NCI-H1105 treated with DMSO at 0.1 percent for 48 hours (cell line): ENCODE measurements at places on chromosomes 4 and X.

GRCh38 chr4:43282534-43282933 is 390.0 kb downstream of the GRXCR1 start:
- DNase-seq, result no peak

- no peak for DNase-seq
These were observed 597.9 kb downstream of the GBA3 start for GRCh38 chr4:23290656-23291055.

- no peak for DNase-seq
These were observed 35.9 kb upstream of the GUCY1B1 start for GRCh38 chr4:155722816-155723499.

- DNase-seq, result no peak
These were observed 15.6 kb downstream of the RPS3A start for GRCh38 chr4:151114986-151115385.

DNA sequence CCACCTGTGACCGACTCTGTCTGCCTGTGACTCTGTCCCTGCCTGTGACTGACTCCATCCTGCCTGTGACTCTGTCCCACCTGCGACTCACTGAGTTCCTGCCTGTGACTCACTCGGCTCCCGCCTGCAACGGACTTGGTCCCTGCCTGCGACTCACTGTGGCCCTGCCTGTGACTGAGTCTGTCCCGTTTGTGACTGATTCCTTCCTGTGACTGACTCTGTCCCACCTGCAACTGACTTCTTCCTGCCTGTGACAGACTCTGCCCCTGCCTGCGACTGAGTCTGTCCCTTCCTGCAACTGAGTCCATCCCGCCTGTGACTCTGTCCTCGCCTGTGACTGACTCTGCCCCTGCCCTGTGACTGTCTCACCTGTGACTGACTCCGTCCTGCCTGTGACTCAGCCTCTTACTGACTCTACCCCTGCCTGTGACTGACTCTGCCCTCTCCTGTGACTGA is 9.6 kb upstream of the UVSSA start:
- no peak for DNase-seq

DNA sequence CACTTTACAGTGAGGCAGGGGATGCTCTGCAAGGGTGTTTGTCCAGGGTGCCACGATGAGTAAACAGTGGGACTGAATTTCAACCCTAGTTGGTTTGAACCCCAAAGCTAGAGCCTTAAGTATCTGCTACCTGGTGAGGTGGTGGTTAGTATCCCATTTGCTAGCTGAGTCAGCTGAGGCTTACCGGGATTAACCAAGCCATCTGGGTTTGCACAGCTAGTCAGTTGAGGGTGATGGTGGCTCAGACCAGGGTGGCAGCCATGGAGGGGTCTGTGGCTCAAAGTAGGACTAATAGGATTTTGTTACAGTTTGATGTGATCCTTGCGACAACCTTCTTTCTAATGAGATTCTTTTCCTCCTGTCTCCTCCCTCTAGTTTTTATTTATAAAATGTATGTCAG is 1.9 kb downstream of the EVC start:
- no peak for DNase-seq

DNA sequence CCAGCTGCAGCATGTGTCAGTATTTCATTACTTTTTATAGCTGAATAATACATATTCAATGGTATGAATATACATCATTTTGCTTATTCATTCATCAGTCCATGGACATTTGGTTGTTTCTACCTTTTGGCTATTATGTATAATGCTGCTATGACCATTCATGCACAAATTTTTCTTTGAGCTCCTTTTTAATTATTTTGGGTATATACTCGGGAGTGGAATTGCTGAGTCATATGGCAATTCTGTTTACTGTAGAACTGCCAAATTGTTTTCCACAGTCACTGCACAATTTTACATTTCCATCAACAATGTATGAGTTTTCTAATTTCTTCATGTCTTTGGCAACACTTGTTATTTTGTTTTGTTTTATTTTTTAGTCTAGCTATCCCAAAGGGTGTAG is 405.9 kb upstream of the PITX2 start:
- no peak for DNase-seq

DNA sequence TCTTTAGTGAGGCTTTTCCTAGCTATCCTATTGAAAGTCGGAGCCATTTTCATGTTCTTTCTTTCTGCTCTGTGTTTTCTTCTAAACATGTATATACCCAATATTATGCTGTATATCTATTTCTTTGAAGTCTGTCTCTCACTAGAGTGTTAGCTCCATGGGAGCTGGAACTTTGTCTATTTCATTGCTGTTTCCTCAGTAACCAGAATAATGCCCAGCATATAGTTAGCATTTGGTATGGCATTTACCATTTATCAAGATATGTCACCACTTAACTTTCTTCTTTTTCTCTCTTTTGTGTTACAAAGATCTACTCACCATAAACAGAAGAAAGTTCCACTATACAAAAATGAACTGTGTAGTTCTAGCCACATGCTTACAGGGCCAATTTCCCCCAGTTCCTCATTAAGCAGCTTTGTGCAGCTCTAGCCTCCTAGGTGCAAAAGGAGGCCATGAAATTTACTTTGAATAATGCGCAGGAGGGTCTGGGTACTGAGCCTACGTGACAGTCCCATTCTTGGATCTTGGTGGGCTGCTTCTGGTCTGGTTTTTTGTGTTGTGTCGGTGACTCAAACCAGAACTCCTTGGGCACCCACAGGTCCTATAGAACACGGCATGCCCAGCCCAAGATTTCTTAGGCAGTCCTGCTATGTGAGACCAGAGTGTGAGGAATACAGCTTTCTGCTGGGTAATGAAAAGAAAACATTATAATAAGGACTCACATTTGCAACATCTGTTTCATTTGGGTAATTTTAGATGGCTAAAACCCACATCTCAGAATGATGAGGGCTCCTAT is 302.3 kb upstream of the IGFBP7 start:
- no peak for DNase-seq

- DNase-seq, result no peak
These were observed 914.9 kb upstream of the PCDH7 start for GRCh38 chr4:29805245-29805644.

DNA sequence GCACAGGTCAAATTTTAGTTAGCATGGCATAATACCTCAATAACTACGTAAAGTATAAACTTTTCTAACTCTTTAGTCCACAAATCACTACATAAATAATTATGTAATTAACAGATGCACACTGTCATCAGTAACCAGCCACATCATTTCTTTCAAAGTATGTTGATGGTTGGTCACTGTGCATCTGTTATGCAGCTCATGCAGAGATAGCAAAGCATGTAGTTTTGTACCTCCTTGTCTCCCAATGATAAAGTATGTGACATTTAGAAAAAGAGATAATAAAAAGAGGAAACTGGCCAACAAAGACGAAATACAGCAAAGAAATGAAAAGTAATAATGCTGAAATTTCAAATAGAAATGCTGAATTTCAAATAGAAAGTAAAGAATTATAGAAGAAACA is 2.9 kb downstream of the LAMTOR3 start:
- no peak for DNase-seq

DNA sequence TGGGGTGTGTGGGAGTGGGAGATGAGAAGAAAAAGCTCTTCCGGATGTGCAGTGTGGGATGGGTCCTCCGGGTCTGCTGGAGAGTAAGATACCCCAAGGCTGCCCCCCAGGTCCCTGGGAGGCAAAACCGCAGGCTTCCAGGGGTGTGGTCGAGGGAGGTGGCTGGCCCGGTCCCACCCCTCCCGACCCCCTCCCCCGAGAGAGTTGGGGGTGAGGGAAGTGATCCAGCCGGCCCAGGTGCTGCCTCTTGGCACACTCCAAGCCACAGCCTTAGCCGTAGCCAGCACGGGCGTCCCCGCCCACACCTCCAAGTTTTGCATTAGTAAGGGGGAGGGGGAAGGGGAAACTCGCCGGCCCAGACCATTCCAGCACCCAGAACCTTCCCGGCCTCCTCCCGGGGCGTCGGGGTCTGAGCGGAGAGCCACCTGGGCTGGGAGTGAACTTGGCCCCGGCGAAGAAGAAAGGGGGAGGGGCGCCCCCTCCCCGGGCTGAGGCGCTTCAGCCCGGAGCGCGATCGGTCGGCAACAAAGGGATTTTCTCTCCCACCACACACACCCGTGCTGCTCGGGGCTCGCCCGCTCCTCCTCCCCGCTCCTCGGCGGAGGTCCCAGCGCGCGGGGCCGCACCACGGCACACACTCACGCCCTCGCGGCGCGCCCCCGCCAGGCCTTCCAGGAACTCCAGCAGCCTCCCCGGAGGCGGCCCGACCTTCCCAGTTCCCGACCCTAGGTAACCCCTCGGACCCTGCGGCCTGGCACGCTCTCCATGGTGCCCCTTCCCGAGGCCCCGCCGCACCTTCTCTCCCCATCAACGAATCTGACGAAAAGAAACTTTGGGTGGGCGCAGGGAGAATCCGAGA is 14.4 kb downstream of the BCOR start:
- DNase-seq, result no peak

- DNase-seq, result no peak
These were observed 91.2 kb upstream of the SORBS2 start for GRCh38 chr4:185903205-185903604.

- DNase-seq, result peak; percentile 8
These were observed 163.6 kb downstream of the ZNF674 start for GRCh38 chrX:46381630-46382029.

DNA sequence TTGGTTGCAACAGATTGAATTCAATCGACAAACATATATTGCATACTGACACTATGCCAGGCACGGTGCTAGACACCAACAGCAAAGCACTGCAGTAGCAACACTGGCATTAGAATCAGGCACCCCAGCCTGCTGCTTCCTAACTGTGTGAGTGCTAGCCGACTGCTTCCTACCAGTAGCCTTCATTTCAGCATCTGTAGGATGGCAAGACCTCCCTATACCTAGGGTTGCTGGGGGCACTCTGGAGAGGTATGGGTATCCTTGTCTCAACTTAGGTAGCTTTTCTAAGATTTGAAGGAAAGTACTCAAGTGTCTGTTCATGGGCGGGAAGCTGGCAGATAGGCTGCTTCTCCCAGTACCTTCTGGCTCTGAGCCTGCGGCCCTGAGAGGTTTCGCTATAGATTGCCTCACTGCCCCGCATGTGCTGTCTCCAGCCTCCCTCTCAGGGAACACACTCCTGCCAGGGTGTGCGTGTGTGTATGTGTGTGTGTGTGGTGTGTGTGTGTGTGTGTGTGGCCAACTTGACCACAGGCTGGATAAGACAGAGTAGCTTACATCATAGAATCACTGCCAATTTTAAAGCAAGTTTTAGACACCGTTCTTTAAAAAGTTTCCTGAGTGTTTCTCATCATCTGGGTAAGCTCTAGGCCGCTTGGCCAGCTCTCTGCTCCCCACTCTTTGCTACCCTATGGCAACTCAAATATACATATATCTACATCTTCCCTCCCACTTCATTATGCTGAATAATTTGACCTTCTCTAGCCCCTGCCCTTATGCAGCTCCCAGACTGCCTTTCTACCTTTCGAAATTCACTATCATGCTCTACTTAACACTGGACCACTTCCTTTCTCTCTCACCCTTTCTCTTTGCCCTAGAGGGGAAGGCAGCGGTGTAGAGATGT is 97.0 kb upstream of the PJA1 start:
- DNase-seq, result no peak

- no peak for DNase-seq
These were observed 15.6 kb upstream of the TMEM131L start for GRCh38 chr4:153450544-153450917.

DNA sequence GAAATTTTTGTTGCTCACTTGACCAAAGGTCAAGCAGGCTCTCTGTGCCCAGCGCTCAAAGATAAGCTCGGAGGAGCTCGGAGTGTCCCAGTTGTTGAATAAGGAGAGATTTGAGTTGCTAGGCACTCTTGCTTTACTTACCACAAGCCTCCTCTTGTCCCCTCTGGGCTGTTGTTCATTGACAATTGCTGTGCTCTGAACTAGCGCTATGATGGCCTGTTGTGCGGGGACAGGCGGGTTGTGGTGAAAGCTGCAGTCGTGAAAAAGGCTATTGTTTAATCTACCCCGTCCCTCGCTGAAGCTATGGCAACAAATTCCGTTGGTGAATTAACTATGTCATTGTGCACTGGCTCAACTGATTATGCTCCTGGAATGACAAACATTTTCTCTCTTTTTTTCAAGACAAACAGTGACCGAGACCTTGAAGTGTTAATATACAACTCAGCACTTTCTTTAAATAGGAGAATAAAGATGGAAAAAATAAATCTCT is 21.0 kb upstream of the POLA1 start:
- DNase-seq, result no peak

DNA sequence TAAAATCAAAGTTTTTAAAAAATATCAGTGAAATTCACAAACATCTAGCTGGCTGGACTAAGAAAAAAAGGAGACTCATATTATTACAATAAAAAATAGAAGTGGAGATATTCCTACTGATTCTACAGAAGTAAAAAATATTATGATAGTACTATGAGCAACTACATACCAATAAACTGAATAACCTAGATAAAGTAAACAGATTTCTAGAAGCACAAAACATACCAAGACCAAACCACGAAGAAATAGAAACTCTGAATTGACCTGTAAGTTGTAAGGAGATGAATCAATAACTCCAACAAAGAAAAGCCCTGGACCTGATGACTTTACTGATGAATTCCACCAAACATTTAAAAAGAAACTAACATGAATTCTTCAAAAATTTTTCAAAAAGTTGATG is 867.3 kb downstream of the PCDH18 start:
- no peak for DNase-seq

DNA sequence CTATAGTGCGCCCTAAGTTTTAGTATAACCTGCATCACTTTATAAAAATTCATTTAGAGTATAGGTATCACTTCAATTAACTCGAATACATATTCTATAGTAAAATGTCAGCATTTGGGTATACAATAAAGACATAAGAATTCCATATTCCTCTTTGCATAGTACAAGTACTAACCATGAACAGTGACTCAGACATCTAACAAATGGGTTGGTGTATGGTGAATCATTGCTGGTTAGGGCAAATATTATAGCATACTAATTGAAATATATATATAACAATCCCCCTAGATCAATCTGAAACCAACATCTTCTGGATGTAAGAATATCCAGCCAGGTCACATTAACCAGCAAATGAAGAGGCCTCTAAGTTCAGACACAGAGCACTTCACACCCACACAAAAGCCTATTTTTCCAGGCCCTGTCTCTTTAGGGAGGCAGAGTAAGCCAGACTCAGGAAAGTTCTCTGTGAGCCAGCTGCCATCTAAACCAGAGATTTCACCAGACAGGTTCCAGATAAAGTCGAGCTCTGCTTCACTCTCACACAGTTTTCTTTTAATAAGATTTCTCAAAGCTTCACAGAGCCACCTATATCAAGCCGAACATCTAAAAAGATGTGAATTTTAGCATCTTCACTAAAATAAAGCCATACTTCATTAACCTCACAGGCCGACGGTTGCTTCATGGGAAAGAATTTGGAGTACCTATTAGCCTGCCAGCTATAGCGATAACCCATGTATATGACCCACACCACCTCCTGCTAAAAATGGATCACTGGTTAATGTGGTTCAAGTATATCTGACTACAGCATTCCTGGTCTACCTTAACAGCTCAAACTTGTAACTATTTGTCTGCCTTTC is 200.0 kb upstream of the FTHL17 start:
- DNase-seq, result no peak
